CD4-positive, alpha-beta T cell (primary cell): ENCODE measurements at places on chromosomes 6 and 20.

- H3K27me3 ChIP-seq, result peaks cover 19% of the 10 kb centered on the region
- H3K36me3 ChIP-seq, result no peaks in the 10 kb centered on the region
- DNase-seq, result no peak
- H3K27ac ChIP-seq, result no peak overlapping the region
- no peaks in the 10 kb centered on the region for H3K4me1 ChIP-seq
- H3K4me3 ChIP-seq, result no peak overlapping the region
Observed at GRCh38 chr20:21017528-21018085, 88.6 kb downstream of the LINC00237 start.

DNA sequence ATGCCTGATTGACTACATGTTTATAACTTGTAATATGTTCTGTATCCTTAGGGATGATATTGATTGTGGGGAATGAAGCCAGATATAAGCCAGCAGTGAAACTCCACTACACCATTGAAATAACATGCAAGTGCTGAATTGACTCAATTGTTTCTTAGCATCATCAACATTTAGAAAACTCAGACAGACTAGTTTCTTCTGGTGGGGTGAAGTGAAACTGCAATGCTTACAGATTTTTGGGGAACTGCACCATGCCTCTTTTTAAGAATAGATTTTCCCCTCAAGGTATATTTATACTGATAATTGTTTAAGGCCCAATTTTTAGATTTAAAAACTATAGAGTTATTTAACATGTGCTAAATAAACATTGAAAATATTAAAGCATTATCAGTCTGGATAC lies 1044.6 kb upstream of the EYS start:
- no peaks in the 10 kb centered on the region for H3K4me1 ChIP-seq
- H3K27ac ChIP-seq, result no peak overlapping the region
- no peak overlapping the region for H3K4me3 ChIP-seq

DNA sequence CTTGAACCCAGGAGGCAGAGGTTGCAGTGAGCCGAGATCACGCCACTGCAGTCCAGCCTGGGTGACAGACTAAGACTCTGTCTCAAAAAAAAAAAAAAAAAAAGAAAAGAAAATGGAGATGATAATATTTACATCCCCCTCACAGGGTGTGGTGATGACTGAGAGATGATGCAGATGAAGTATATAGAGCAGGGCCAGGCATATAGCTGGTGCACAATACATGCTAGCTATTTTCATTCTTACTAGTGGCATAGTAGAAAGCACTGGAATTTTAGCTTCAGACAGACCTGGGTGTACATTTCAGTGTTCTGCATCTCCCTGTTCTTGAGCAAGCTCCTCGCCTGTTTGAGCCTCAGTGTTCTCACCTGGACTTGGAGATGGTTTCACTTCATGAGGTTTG lies 36.9 kb downstream of the CEBPB start:
- no peaks in the 10 kb centered on the region for H3K27me3 ChIP-seq
- H3K4me1 ChIP-seq, result no peaks in the 10 kb centered on the region
- H3K4me3 ChIP-seq, result no peak overlapping the region
- no peak overlapping the region for H3K27ac ChIP-seq
- H3K36me3 ChIP-seq, result no peaks in the 10 kb centered on the region

DNA sequence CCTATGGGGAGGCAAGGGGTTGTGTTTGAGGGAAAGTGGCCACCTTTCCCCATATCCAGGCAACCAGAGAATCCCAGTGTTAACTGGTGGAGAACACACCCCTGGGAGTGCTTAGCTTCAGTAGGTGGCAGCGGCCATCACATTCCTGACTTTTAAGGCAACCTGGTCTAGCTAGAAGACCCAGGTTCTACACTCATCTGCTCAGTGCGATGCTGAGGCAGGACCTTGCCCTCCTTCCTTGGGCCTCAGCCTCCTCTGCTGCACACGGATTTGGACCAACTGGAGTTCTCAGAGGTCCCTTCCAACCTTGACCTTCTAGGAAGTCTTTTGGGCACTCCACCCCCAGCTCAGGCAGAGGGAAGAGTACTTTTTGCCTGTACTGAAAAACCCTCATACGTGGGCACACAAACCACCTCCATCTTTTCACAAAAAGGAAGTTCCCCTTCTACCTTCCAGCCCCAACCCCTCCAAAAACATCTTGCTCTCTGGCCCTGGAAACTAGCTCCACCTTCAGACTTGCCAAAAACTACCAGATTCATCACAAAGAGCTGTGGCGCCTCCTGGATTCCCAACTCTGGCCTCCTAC lies 2.9 kb downstream of the CCND3 start:
- H3K36me3 ChIP-seq, result peaks cover 52% of the 10 kb centered on the region
- peaks cover 80% of the 10 kb centered on the region for H3K4me1 ChIP-seq
- H3K4me3 ChIP-seq, result peak overlapping the region; percentile 96
- no peak for DNase-seq

DNA sequence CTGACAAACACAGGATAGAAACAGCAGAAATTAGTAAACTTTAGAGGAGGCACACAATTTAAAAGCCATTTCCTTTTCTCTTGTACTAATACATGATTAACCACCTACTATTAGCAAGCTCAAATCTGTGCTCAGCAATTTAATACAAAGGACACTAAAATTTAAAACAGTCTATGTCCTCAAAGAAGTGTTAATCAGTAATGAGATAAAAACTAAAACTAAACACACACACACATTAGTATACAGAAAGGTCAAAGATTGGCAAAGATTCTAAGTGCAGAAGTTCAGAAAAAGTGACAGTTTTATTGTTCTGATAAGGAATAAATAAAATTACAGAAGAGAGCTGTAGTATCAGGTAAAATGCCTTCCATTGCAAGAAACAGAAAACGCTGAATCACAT lies 73.9 kb upstream of the RUNX2 start:
- H3K4me1 ChIP-seq, result no peaks in the 10 kb centered on the region
- no peak for DNase-seq
- no peaks in the 10 kb centered on the region for H3K36me3 ChIP-seq
- H3K27ac ChIP-seq, result no peak overlapping the region
- no peak overlapping the region for H3K4me3 ChIP-seq
- H3K27me3 ChIP-seq, result no peaks in the 10 kb centered on the region

GRCh38 chr20:38649275-38649891 lies 47.8 kb downstream of the ARHGAP40 start:
- no peak overlapping the region for H3K4me3 ChIP-seq
- H3K4me1 ChIP-seq, result peaks cover 12% of the 10 kb centered on the region
- H3K27ac ChIP-seq, result no peak overlapping the region
- DNase-seq, result no peak

DNA sequence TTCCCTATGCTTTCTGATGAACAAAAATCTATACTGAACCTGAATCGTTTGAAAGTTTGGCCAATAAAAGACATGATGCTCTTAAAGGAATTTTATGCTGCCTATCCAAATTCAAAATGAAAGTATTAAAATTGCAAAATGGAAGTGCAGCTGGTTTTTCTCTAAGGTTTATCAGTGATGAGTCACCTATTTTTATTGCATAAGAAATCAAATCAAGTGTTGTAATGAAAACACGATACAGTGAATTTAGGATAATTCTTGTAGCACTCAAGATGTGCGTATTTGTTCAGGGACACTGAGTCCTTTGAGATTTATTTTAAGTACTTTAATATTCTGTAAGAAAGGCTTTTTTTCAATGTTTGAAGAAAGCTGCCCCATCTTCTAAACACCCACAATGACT lies 409.5 kb downstream of the ADGRB3 start:
- no peaks in the 10 kb centered on the region for H3K36me3 ChIP-seq
- no peaks in the 10 kb centered on the region for H3K4me1 ChIP-seq
- H3K27me3 ChIP-seq, result no peaks in the 10 kb centered on the region
- no peak overlapping the region for H3K4me3 ChIP-seq
- H3K27ac ChIP-seq, result no peak overlapping the region

DNA sequence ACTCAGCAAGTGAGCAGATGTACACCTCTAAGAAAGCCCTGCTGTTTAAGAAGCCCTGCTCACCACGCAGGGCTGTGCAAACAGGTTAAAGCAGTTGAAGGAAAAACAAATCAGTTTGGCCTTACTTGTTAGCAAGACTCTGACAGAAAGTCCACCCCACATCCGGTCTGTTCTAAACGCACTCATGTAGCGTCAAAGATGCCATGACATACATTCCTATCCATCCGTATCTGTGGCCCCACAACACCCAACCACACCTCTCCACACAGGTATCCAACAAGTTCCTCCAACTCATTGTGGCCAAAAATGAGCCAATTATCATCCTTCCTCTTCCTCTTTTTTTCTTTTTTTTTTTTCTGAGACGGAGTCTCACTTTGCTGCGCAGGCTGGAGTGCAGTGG lies 22.8 kb upstream of the RAB22A start:
- H3K27me3 ChIP-seq, result no peaks in the 10 kb centered on the region
- no peak for DNase-seq
- no peak overlapping the region for H3K27ac ChIP-seq
- no peak overlapping the region for H3K4me3 ChIP-seq
- peaks cover 6% of the 10 kb centered on the region for H3K4me1 ChIP-seq

GRCh38 chr20:49704932-49705336 lies 8.7 kb downstream of the B4GALT5 start:
- H3K36me3 ChIP-seq, result no peaks in the 10 kb centered on the region
- H3K27ac ChIP-seq, result no peak overlapping the region
- DNase-seq, result no peak
- H3K4me3 ChIP-seq, result no peak overlapping the region
- peaks cover 16% of the 10 kb centered on the region for H3K4me1 ChIP-seq
- no peaks in the 10 kb centered on the region for H3K27me3 ChIP-seq

DNA sequence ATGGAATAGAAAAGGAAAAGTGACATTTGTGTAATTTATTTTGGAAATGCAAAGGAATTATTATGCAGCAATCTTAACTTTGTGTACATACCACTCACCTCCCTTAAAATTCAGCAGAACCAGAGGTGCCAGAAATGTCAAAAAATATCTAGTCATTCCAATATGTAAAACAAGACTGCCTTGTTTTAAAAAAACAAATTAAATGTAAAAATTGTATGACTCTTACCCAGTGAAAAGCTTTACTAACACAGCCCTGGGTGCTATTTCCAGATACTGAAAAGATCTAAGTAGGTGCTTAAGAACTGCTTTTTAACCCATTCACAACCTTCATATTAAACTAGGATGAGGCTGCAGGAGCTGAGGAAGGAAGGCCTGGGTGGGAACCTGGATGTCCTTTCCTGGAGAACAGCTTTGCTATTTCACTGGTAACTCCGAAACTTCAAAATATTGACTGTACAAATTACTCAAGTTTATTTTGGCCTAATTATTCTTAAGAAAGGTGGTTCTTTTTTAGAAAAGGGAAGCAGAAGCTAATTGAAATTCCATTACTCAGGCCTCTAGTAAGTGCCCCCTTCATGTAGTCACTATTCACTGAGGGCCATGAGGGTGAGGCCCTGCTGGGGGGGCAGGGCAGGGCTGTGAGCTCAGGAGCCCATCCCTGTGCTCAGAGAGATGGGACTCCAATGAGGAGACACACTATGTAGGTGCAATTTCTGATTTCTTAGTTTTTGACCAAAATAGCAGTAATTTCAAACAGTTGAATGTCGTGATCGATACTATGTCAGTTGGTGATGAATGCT lies 139.6 kb downstream of the MAP3K4 start:
- no peaks in the 10 kb centered on the region for H3K27me3 ChIP-seq
- no peak overlapping the region for H3K4me3 ChIP-seq
- H3K27ac ChIP-seq, result no peak overlapping the region
- peaks cover 6% of the 10 kb centered on the region for H3K4me1 ChIP-seq
- no peak for DNase-seq

GRCh38 chr6:130882370-130882769 lies 55.2 kb downstream of the SMLR1 start:
- H3K4me3 ChIP-seq, result no peak overlapping the region
- H3K4me1 ChIP-seq, result no peaks in the 10 kb centered on the region
- no peaks in the 10 kb centered on the region for H3K27me3 ChIP-seq
- DNase-seq, result no peak
- no peak overlapping the region for H3K27ac ChIP-seq

DNA sequence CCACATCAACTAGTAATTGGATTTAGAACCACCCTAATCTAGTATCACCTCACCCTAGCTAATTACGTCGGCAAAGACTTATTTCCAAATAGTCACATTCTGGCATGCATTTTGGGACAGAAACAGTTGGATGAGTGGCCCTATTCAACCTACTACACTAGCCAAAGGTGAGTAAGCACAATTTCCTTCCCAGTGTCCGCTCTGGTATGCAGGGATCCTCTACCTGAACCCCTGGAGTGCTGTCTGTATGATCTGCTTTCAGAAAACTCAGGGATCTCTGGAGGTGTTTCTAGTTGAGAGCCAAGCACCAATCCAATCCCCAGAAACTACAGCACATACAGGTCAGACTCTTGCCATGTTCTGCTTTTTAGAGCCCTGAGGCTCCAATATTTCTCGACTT lies 717.4 kb upstream of the MANEA start:
- DNase-seq, result no peak
- H3K4me1 ChIP-seq, result no peaks in the 10 kb centered on the region
- H3K27me3 ChIP-seq, result no peaks in the 10 kb centered on the region
- no peak overlapping the region for H3K4me3 ChIP-seq
- H3K27ac ChIP-seq, result no peak overlapping the region
- no peaks in the 10 kb centered on the region for H3K36me3 ChIP-seq

- H3K36me3 ChIP-seq, result no peaks in the 10 kb centered on the region
- H3K4me3 ChIP-seq, result no peak overlapping the region
Observed at GRCh38 chr6:157530724-157531168, 149.8 kb downstream of the ZDHHC14 start.

- DNase-seq, result no peak
- peaks cover 6% of the 10 kb centered on the region for H3K27me3 ChIP-seq
- H3K36me3 ChIP-seq, result no peaks in the 10 kb centered on the region
- no peak overlapping the region for H3K27ac ChIP-seq
- no peak overlapping the region for H3K4me3 ChIP-seq
Observed at GRCh38 chr6:39765508-39766065, 26.6 kb upstream of the DAAM2 start.

DNA sequence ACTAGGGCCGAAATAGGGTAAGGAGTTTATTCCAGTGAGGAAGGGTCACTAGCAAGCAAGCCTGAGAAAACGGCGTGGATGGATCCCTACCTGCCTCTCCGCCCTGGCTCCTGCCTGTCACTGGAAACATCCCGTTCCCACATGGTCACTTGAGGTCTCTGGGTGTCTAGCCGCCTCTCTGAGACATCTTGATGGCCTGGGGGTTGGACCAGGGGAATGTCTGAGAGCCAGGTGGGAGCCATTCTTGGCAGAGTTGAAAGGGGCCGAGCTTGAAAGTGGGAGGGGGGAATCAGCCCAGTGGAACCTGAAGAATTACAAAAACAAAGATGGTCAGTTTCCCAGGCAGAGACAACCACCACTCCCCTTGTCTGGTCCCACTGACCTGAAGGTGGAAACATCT lies 961 bp downstream of the CCHCR1 start:
- peaks cover 4% of the 10 kb centered on the region for H3K36me3 ChIP-seq
- no peaks in the 10 kb centered on the region for H3K27me3 ChIP-seq
- H3K4me3 ChIP-seq, result no peak overlapping the region
- no peak overlapping the region for H3K27ac ChIP-seq

GRCh38 chr6:167475947-167476346 lies 151.1 kb downstream of the TTLL2 start:
- DNase-seq, result no peak
- no peaks in the 10 kb centered on the region for H3K4me1 ChIP-seq
- H3K27me3 ChIP-seq, result peaks cover 6% of the 10 kb centered on the region
- H3K27ac ChIP-seq, result no peak overlapping the region

- H3K27me3 ChIP-seq, result no peaks in the 10 kb centered on the region
- H3K4me3 ChIP-seq, result no peak overlapping the region
- no peak for DNase-seq
- H3K36me3 ChIP-seq, result peaks cover 21% of the 10 kb centered on the region
Observed at GRCh38 chr20:50538276-50538675, 28.1 kb downstream of the PTPN1 start.

GRCh38 chr6:16162003-16162402 lies 33.1 kb downstream of the MYLIP start:
- H3K36me3 ChIP-seq, result no peaks in the 10 kb centered on the region
- no peak overlapping the region for H3K27ac ChIP-seq
- no peaks in the 10 kb centered on the region for H3K27me3 ChIP-seq
- peaks cover 2% of the 10 kb centered on the region for H3K4me1 ChIP-seq
- no peak overlapping the region for H3K4me3 ChIP-seq

GRCh38 chr6:82902290-82902689 lies 163.4 kb downstream of the UBE3D start:
- no peaks in the 10 kb centered on the region for H3K4me1 ChIP-seq
- H3K4me3 ChIP-seq, result no peak overlapping the region
- no peaks in the 10 kb centered on the region for H3K36me3 ChIP-seq
